ENCODE measurements at places on chromosomes 16 and 17. TPM values are rescaled to one million over a fixed set of nuclear protein-coding genes. Genes with fewer than 3 reads are reported as not detected.

CSH1 gene
- not detected for polyA plus RNA-seq

CDH11 gene
- polyA plus RNA-seq = 23.8 TPM

FBXW10B gene
- 0.97 TPM for polyA plus RNA-seq

CACNA1H gene
- not detected for polyA plus RNA-seq

CCL4 gene
- not detected for polyA plus RNA-seq

HOXB6 gene
- not detected for polyA plus RNA-seq

Data from Purkinje cell (primary cell).